Amniotic epithelial cell (primary cell): ENCODE measurements at places on chromosomes 5 and 9.
A peak's percentile ranks its signal among the peaks of the same experiment; 100 is the strongest.

GRCh38 chr5:134236318-134236717, 10.4 kb upstream of the PPP2CA start:
- peak; percentile 42 for DNase-seq

GRCh38 chr5:84131372-84131771, 253.3 kb downstream of the EDIL3 start:
- no peak for DNase-seq

- DNase-seq = peak; percentile 38
Measured at GRCh38 chr5:128199104-128199503, 115.5 kb downstream of the SLC12A2 start.

- no peak for DNase-seq
Measured at GRCh38 chr5:154626876-154627557, 128.2 kb upstream of the LARP1 start.

GRCh38 chr9:95277509-95277908, 40.0 kb downstream of the FANCC start:
- no peak for DNase-seq

DNA sequence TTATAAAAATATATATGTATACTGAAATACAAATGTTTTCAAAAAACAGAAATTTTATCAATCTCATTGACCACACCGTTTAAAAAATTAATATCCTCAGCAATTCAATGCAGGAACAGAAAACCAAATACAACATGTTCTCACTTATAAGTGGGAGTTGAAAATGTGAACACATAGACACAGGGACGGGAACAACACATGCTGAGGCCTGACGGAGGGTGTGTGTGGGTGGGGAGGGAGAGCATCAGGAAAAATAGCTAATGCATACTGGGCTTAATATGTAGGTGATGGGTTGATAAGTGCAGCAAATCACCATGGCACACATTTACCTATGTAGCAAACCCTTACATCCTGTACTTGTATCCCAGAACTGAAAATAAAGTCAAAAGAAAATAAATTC, 409.5 kb downstream of the MLLT3 start:
- no peak for DNase-seq

- DNase-seq = peak; percentile 23
Measured at GRCh38 chr9:110188991-110189390, 19.0 kb downstream of the C9orf152 start.

- DNase-seq = peak; percentile 37
Measured at GRCh38 chr5:58505502-58505901, 14.3 kb downstream of the GAPT start.

DNA sequence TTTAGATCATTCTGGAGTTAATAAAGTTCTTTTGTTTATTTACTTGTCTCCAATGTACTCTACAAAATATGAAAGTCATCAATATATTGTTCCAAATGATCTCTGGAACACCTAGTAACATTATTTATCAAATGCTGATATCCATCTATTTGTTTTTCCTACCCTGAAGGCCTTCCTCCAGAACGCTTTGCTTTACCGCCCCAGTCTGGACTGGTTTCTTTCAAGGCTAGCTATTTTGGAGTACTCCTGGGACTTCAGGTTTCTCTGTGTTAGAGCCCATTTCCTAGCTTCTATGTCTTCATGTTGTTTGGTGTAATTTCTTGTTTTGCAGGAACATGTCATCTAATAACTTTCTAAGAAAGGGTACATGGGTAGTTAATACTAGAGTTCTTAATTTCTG, 9.6 kb downstream of the HCN1 start:
- no peak for DNase-seq

DNA sequence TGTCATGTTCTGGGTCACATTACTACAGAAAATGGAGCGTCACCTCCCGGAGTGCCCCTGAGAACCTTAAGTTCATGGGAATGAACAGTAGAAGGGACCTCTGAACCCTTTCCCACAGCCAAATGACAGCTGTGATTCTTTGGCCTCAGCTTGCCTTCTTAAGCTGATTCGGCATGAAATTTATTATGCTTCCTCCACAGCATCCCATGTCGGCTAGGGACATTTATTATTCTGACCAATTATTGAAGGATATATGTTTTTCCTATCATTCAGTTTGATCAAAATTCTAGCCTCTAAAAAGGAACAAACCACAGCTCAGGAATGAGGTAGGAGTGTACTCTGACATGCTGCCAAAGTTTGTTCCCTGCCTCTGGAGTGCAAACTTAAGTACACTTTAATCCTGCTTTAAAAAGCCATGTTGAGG, 440.6 kb downstream of the CETN3 start:
- peak; percentile 67 for DNase-seq

- peak; percentile 42 for DNase-seq
Measured at GRCh38 chr5:78549043-78549442, 99.5 kb downstream of the LHFPL2 start.
